Lung (tissue), 17 donors: ENCODE measurements at places on chromosomes 7 and 10. TPM values are rescaled to one million over a fixed set of nuclear protein-coding genes. Genes with fewer than 3 reads are reported as not detected.

- DNase-seq, result no peak
Measured at GRCh38 chr7:50022991-50023390, 70.1 kb downstream of the ZPBP start.

GRCh38 chr7:94429153-94429552 is 34.5 kb downstream of the COL1A2 start:
- no peak for DNase-seq

- peak; percentile 47 for DNase-seq
Measured at GRCh38 chr7:130463553-130464434, 23.0 kb upstream of the CEP41 start.

Gene ATOH7
- not detected for total RNA-seq

Gene GIMAP8
- total RNA-seq, result 25.0 TPM
